ENCODE measurements at places on chromosomes 1 and 21.

DNA sequence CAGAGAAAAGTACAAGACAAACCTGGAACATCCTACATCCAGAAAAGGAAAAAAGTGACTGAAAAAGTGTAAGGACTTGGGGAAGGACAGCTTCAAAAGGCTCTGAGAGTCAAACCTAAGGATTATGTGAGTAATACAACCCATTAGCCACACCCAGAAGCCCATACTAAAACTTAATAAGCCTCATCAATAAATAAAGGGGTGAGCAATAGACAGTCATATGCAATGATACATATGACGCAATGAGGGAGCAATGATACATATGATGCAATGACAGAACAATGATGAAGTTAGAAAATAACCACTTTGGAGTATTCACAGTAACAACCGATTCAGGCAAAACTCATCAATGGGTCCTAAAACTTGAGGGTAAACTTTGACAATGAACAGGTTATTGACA is 50.1 kb downstream of the BRWD1 start:
- no peak for DNase-seq

DNA sequence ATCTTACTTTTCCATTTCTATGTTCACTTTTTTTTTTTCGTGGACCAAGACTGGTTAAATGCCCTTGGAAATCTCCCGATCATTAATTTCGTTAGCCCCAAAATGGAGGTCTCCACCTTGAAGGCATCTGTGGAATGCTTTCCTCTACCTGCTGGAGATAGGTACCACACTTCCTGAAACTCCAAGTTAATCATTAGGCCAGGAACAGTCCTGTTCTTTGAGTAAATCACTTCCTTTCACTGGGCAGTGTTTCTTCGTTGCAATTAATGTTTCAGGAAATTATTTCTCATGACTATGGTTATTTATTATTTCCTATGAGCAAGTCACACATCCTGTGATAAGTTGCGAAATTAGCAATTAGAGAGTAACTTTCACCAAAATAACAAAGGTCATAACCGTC is 225.2 kb upstream of the LYPLAL1 start:
- DNase-seq: no peak

DNA sequence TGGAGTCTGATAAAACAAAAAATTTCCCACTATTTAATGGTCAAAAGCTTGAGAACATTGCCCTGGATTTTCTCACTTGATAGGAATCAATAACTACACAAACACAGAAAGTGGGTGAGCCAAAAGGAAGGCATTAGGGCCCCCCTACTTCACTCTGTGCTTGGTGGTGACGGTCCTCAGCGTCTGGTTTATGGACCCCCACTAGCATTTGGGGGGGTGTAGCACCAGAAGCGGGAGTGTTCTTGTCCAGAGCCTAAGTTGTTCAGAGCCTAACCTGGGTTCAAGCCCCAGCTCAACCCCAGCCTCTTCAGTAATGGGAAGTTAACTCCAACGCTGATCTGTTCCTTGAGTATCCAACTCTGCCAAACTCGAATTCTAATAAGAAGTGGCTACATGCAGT is 33.1 kb downstream of the STPG1 start:
- DNase-seq: no peak

DNA sequence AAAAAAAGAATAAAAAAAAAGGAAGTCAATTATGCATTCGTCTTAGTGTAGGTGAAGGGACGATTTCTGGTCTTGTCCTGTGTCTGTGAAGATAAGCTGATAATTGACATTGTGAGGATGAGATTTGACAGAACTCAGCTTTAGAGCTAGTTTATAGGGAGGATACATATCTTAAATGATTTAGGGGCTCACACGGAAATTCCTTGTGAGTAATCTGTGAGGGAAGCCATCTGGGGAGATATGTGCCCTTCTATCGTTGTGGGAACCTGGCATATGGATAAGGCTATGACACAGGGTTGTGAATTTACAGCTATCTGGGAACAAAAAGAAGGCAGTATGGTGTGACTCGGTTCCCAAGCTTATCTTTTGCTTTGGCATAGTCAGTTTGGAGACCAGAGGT is 71.1 kb downstream of the RABGAP1L start:
- no peak for DNase-seq

GRCh38 chr1:85356130-85356529 is 79.7 kb upstream of the BCL10 start:
- no peak for DNase-seq

GRCh38 chr1:154584267-154584994 is 16.9 kb downstream of the CHRNB2 start:
- DNase-seq: no peak

DNA sequence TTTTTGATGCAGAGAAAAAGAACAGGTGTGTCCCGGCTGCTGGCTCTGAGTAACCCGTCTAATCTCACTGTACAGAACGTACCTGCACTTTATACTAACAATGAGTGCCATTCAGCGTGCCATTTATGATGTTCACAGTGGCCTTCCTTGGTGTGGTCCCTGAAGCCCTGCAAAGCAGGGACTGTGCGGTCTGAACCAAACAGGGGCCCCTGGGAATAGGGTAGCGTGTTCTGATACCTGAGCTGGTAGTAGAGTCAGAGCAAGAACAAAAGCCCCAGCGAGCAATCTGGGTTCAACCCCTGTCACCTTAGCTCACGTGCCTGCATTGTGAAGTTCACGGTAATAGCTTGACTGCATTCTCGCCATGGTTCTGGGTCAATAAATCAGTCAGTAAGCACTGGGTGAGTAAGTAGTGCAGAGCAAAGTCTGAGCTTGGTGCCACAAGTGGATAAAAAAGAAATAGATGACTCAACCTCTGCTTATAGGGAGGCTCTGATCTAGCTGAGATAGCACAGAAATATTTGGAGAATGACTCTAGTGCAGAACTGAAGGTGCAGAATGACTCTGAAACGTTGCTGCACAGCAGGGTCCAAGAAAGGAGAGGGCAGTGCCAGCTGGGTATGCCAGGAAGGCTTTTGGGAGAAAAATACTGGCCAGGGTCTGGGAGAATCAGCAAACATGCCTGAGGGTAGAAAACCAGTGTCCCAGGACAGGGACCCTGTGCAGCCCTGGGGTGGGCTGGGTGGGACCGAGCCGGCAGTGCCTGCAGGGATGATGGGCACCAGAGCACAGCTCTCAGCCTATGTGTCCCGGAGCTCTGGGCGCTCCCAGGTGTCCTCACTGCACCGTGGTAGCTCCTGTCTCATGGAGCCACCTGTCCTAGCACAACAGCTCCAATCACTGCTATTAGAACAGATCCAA is 125.9 kb downstream of the RHOU start:
- DNase-seq: no peak

- no peak for DNase-seq
These were observed 145.7 kb downstream of the ZNF644 start for GRCh38 chr1:90876101-90876500.

GRCh38 chr1:104235141-104235540 is 485.4 kb downstream of the AMY1C start:
- DNase-seq: no peak

DNA sequence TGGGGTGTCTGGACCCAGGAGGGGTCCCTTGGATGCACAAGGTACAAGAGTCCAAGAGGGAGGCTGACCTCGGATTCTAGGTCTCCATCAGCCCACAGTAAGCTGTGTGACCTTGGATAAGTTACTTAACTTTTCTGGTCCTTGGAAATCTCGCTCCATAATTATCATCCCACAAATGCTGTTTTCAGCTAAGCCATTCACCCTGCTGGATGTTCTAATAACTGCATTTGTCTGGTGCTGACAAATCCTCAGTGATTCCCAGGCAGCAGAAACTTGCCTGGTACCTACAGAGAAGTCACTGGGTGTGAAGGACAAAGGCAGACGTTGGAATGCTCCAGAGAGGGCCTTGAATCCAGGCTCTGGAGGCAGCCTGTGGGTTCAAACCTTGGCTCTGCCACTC is 89.7 kb downstream of the IGSF21 start:
- DNase-seq: no peak

- DNase-seq: no peak
These were observed 9.6 kb downstream of the ZBTB17 start for GRCh38 chr1:15966081-15966955.

DNA sequence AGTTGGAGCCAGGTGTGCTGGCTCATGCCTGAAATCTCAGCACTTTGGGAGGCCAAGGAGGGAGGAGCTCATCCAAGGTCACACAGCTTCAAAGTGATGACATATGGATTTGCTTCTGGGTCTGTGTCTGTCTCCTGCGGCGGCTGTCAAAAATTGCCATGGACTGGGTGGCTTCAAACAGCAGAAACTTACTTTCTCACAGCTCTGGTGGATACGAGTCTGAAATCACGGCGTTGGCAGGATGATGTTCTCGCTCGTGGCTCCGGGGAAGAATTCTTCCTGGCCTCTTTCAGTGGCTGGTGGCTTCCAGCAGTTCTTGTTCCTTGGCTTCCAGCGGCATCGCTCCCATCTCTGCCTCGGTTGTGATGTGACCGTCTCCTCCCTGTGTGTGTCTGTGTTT is 314.8 kb upstream of the C1orf174 start:
- no peak for DNase-seq

GRCh38 chr1:157966031-157966537 is 27.4 kb upstream of the KIRREL1 start:
- DNase-seq: no peak

DNA sequence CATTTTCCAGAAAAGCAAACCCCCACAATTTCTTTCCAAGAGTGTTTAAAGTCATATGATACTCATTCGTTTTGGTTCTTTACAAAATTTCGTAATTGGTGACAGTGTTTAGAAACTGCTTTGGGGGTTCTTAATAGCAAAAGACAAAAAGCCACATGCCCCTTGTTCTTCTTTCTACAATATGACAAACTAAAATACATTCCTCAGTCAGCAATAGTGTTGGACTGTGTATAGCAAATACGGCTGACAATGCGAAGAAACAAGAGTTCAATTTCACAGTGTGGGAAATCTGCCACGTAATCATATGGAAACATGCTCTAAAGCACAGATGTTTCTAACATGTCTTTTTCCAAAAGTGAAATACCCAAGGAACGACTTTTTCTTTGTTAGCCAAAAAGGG is 7.6 kb upstream of the IFNAR1 start:
- DNase-seq: no peak

GRCh38 chr1:59092126-59092525 is 204.8 kb upstream of the FGGY start:
- DNase-seq: no peak
